ENCODE measurements at places on chromosomes 3 and 15.

DNA sequence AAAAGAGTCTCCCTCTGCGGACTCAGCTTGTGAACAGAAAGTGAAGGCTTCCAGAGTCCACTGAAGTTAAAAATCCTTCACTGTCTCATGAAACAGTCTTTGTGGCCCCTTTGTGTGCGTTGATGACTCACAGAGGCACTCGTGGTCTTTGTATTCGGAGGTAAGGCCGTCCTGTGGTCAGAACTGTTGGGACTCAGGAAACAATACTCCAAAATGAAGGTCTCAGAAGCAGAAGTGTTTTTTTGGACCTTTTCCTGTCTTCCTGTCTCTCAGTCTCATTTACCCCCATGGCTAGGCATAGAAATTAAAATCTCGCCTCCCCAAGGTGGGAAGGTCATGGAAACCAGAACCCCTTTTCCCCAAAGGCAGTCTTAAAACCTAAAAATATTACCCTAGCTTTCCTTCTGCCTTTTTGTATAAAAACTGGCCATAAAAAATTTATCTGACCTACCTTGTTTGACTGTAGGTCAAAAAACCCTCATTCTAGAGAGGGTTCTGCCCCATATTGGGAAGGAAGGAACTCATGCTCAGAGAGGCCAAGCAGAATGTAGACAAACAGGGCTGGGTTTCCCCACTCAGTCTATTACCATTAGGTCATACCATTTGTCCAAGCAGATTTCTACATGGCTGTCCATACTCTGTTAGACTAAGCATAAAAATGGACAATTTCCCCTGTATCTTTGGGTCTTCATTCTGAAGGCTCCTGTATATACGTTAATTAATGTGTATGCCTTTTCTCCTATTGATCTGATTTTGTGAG, 19.1 kb upstream of the EPB42 start:
- DNase-seq, result no peak

DNA sequence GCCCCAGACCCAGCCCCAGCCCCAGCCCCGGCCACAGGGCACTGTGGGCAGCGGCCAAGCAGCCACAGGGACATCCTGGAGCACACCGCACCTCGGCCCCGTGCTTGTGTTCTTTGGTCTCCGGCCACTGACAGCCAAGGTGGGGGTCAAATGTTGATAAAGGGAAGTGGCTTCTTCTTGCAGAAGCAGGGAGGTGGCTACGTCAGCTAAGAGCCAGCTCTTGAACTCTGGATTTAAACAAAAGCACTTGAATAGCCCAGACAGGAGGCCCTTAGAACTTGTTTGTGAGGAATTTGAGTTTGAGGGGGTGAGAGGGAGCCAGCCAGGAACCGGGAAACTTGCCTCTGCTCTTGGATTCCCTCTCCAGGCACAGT, 135.8 kb upstream of the ABHD17C start:
- no peak for DNase-seq

DNA sequence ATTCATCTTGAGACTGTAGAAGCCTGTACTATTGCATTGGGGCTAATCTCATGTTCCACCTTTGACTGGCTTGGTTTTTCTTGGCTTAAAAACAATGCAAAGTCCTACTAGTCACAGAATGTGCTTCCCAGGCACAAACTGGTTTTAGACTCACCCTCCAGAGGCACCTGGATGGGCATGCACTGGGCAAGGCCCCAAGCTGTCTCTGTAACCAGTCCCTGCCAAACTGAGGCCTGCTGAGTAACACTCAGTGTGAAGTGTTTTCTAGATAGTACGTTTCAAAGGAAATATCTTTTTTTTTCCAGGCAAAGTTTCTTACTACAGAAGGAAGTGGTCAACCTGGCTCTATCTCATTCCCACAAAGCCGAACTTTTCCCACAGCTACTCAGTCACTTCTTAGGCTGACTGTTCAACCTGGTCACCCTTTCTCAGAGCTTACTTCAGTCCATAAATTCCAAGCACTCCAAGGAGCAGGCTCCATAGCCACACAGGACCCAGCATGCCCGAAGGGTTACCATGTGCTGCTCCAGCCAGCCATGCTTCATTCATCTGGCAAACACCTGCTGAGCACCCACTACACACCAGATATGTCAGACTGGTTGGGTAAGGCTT, 57.4 kb downstream of the NPTN start:
- DNase-seq, result no peak

DNA sequence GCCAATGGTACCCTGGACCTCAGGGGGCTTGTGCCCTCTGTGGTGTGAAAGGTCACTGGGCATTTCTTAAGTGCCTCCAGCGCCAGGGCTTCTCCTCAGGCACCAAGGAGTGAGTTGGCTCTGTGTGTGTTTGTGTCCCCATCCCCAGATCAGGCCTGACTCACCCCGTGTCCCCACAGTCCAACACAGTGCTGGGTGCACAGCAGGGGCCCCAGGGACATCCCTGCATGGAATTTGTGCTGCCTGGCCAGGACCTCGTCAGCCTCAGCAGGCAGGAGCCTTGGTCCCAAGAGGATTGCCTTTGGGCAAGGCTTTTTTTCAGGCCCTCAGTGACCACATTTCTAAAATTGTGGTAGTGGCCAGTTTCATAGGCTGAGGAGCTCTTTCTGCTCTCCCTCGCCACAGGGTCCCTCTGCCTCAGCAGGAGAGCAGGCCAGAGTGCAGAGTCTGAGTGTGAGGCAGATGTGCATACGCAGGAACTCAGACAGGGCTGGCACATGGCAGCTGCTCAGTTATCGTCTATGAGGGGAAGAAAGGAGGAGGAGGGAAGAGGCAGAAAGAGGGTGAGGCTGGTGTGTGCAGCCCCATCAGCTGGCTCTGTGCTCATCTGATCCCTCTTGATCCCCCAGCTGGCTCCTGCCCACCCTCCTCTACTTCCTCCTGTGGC, 215.6 kb downstream of the RPLP1 start:
- no peak for DNase-seq

- DNase-seq, result no peak
These were observed 53.5 kb upstream of the CCR2 start for GRCh38 chr3:46300461-46300789.

DNA sequence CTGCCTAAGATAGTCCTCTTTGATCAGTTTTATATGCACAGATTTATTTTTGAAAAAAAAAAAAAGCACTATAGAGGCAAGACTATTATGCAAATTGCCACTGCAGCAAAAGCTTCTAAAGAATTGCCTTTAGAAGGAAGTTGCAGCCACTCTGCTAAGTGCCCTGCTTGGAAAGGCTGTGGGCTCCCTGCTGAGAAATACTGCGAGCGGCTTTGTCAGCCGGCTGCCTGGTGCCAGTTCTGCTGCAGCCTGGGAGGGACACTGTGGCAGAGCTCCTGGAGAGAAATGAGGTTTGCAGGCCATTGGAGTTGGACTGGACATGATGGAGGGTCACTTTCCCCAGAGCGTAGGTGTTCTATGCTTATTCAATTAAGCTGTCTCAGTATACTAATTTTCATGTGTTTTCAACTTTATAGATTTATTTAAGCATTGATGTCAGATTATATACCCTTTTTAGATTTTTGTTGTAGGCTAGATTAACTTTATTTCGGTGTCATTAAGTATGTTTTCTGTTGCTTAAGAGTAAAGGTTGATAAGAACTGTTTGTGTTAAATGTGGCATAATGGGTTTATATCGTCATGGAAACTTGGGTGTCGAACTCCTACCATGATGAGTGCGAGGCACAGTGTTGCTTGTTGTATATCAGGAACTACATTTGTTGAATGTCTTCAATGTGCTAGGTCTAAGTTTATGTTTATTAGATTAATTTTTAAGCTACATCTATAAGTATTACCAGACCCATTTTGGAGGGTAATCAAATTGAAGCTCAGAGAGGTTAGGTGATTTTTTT, 6.6 kb downstream of the MAP2K5 start:
- no peak for DNase-seq

GRCh38 chr15:48569591-48570302, 75.8 kb downstream of the FBN1 start:
- no peak for DNase-seq

GRCh38 chr3:134486577-134487041, 752 bp downstream of the CEP63 start:
- peak; percentile 26 for DNase-seq

GRCh38 chr3:81723732-81724313, 37.6 kb downstream of the GBE1 start:
- DNase-seq, result no peak

GRCh38 chr15:57031082-57031481, 112.6 kb downstream of the TCF12 start:
- no peak for DNase-seq

Data from effector CD8-positive, alpha-beta T cell (primary cell).